Activated T-cell treated with anti-CD3 and anti-CD28 coated beads for 1 hour (primary cell): ENCODE measurements at places on chromosomes 1 and 21.
A peak's percentile ranks its signal among the peaks of the same experiment; 100 is the strongest.

DNA sequence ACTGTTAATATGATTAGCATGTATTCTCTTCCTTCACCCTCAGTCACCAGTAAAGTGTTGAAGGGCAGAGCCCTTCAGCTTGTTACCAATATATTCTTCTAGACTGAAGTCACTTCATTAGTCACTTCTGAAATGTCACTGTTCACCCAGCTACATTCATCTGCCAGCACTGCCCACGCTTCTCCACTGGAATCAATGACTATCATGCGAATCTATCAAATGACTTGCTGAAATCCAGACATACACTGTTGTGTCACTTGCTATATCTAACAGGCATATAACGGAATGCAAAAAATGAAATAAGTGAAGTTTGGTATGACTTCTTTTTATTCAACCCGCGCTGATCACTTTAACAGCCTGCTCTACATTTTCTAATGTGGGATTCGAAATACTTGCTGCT, 16.1 kb downstream of the FH start:
- no peak for DNase-seq

DNA sequence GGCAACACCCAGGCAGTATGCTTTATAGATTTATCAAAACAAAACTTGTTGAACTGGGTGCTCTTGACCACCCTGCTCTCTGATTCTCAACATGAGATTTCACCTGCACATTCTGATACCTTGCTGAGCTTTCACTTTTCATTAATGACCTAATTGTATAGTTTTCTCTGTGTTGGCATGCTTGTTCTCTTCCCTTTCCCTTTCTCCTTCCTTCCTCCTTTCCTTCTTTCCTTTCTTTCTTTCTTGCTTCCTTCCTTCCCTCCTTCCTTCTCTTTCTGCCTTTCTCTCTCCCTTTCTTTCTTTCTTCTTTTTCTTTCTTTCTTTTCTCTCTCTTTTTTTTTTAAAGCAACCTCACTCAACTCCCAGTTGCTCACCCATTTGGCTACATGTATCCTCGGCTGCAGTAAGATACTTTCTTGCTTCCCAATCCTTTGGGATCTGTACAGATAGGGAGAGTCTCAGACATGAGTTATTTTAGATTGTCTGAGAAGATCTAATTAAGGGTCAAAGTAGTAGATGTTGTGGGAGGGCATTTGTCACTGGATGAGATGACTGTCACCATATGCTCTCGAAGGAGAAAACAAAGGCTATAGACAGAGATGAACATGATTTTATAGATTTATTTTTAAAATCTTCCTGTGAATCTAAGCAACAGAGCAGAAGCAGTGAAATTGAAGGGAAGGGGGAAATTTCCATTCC, 458.0 kb downstream of the USP25 start:
- no peak for DNase-seq

DNA sequence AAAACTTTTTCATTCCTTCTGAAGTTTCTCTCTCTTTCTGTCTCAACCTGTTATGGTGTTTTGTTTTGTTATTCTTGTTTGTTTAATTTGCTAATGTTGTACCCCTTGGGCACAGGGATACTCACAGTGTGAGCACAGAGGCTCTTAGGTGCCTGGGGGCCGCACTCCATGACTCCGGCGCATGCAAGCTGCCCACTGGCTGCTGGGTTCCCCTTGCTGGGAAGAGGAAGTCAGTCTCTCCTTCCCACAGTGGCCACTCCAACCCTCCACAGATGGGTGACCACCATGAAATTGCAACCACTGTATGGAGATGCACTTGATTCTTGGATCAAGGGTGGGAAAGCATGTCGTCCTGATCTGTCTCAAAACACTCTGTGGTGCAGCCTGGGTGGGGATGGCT, 4.6 kb upstream of the CD1A start:
- no peak for DNase-seq

DNA sequence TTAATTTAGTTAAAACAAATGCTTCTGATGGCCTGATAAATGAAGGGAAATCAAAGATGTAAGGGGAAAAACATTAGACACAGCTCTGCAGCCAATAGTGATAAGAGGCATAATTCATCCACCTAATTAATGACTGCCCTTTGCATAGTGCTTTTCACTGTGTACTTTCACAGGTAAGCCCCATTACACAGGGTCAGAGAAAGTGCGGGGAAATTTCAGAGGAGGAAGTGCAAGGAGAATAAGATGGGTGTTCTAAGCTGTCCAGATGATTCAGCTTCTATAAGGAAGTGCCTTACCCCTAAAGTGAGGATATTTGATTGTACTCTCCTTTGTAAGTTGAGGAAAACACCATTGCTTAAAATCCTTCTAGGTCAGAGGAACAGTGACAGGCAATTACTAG, 88.0 kb downstream of the NR5A2 start:
- DNase-seq = no peak

DNA sequence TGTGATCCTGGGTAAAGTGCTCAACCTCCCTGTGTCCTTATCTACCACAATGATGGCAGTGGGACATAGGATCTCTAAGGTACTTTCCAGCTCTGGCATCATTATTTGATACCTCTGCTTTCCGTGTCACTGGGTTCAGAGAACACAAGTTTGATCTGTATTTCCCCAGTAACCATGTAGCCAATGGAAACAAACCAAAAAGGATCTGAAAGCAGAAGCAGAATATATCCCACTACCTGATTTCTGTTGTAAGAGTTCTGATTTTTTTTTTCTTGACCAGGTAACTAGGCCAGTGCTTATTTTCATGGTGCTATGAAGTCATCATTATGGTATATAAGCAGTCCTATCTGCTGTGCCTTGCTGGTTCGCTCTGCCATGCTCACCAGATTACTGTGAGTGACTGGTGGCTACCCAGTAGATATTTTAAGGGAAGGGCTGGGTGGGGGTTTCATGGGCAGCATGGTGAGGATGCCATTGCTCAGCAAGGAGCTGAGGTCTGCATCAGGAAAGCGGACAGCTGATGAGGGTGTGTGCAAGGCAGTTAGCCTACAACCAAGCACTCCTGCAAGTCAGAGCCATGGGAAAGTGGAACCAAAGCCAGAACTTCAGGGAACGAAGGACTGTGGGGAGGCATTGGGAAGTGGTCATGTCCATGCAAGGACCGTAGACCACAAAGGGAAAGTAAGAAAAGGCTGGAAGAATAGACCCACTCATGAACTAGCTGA, 104.9 kb upstream of the EDEM3 start:
- no peak for DNase-seq

DNA sequence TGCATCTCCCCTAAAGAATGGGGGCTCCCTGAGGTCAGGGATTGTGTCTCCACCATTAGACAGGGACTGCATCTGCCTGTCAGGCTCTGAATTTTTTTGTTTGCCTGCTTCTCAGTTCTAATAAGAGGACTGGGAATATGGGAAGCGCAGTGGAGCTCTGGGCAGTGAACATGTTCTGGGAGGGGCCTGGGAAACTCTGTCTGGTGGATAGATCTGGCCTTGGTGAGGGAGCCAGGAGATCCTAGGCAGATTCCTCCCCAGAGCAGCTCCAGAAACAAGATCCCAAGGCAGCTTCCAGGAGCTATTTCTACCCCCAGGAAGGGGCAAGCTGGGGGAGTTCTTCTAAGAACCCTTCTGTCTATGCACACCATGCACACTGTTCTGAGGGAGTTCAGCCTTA, 12.6 kb upstream of the MYOG start:
- DNase-seq = no peak

DNA sequence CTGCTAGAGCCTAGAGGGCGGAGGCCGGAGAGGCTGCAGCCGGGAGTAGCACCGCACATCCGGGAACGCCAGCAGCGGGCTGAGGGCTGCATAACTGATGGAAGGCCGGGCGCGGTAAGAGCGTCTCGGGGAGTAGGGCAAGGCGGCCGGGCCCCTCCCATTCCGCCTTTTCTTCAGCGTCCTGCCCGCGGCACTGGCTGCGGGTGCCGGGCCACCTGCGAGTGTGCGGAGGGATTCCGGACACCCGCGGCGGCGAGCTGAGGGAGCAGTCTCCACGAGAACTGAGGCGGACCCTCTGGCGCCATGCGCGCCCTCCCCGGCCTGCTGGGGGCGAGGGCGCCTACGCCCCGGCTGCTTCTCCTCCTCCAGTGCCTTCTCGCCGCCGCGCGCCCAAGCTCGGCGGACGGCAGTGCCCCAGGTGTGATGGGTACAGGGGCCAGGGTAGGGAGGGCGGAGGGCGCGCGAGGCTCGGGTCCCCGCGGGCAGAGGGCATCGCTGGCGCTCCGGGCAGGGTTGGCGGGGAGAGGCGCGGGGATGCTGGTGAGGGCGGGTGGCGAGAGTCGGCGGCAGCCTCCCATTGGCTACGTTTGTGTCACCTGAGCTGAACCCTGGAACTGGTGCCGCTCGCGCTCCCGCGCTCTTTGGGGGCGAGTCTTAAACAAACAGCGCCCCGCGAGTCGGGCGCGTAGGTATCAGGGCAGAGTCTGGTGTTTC, 334.4 kb downstream of the SRGAP2C start:
- DNase-seq = peak; percentile 72

GRCh38 chr1:230068621-230068873, 1.5 kb downstream of the GALNT2 start:
- DNase-seq = no peak

GRCh38 chr21:35586305-35586704, 474.0 kb downstream of the SETD4 start:
- no peak for DNase-seq

DNA sequence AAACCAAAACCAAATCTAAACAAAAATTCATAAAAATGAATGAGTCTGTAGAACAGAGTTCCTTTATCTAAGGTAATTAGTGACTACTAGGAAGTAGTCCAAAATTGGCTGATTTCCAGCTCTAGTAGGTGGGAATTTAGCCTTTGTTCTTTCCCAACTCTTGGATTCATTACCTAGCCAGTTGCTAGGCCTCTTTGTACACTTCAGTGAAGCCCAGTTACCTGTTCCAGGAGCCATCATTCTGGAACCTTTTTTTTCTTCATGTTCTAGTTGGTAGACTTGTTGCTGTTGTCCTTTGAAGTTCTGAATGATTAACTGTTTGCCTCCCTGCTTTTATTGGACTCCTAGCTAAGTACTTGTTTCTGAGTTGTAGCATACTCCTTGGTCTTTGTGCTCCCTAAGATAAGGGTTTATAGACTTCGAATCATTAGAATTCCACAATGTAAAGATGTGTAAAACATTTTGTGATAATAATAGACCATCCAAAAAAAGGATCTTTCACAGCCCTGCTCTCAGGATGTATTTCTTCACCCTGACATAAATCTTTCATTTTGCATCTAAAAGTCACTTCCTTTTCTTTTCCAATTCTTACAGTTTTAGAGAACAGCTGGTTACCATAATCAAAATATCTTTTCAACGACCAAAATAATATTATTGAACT, 9.8 kb downstream of the PLA2G4A start:
- no peak for DNase-seq

- DNase-seq = no peak
Observed at GRCh38 chr1:232985882-232986526, 35.6 kb downstream of the NTPCR start.

GRCh38 chr1:204984499-204984898, 58.5 kb upstream of the CNTN2 start:
- no peak for DNase-seq

GRCh38 chr21:25942135-25942534, 207.4 kb downstream of the GABPA start:
- no peak for DNase-seq

DNA sequence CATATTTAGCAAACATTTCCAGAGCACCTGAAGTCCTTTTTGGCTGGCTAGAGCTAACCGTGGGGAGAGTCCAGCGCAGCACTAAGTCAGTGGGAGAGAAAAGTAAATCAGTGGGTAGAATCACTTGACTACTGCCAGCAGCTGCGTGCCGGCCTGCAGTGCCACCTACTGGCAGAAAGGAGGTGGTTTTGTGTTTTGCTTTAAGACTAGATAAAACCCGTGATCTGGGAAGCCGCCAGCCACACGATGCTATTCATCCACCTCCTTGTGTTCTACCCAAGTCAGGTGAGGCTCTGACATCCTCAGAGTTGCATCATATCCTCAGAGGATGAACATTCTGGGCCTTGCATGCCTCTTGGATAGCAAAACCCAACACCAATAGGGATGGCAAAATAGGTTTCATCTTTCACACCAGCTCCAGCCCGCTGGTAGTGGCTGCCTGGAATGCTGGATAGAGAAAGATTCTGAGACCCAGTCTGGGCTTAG, 14.1 kb upstream of the HEYL start:
- DNase-seq = peak; percentile 63

- no peak for DNase-seq
Observed at GRCh38 chr1:67719329-67720196, 34.6 kb downstream of the GADD45A start.

GRCh38 chr1:30185809-30186208, 537.6 kb downstream of the MATN1 start:
- no peak for DNase-seq

DNA sequence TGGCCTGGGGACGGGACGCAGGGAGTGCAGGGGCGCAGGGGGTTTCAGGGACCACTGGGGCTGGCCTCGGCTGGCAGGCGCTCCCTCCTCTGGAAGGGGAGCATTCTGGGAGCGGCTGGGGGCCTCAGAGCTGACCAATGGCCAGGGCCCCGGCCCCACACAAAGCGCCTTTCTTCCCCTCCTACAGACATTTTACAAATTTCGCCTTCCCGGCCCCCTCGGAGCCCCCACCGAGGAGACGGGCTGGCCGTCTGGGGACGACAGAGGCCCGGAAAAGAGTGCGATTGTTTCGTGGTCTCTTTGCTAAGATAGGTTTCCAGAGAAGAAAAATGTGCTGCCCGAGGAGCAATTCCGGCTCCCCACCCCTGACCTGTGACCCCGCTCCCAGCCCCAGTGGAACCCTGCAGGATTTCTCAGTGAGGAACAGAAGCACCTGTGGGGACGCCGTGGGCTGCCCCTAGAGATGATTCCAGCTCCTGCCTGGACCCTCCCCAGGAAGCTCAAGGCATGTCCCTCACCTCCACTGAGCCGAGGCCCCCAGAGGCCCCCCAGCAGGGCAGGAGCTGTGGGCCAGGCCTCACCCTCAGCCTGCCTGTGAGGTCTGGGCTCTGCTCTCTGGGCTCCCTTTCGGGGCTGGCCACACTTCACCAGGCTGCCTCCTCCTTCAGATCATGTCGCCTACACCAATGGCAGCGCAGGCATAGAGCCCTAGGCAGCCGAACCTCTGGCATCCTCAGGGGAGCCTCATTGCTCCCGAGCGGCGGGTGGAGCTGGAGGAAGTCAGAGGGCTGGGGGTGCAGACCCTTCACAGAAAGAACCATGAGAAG, 15.0 kb upstream of the PLEKHG5 start:
- no peak for DNase-seq

- DNase-seq = no peak
Observed at GRCh38 chr1:197738927-197739326, 36.4 kb downstream of the DENND1B start.

DNA sequence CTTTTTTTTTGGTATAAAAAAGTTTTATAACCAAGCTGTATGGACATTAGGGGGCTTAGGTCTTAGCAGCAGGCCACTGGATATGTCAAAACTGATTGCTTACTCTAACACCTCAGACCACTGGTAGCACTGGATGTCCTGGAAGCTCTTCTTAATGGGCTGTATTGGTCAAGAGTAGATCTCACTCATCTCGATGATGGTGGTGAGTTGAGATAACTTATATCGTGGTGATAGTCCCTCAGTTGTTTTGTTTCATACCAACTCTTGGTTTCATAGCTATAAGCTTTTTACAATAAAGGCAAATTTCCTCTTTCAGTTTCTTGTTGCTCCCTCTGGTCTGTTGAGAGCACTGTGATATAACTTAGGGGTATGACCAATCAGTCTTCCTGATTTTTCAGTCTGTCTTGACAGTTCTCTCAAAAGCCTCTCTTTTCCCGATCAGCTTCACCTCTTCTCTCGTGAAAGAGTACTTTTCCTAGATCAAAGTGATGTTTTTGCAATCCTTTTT, 9.7 kb upstream of the AGO1 start:
- no peak for DNase-seq

- DNase-seq = no peak
Observed at GRCh38 chr1:193456811-193457280, 270.4 kb upstream of the B3GALT2 start.
